ENCODE measurements at places on chromosomes 5 and 9.

GRCh38 chr5:35736280-35736679 is 118.6 kb downstream of the SPEF2 start:
- no peak for DNase-seq

DNA sequence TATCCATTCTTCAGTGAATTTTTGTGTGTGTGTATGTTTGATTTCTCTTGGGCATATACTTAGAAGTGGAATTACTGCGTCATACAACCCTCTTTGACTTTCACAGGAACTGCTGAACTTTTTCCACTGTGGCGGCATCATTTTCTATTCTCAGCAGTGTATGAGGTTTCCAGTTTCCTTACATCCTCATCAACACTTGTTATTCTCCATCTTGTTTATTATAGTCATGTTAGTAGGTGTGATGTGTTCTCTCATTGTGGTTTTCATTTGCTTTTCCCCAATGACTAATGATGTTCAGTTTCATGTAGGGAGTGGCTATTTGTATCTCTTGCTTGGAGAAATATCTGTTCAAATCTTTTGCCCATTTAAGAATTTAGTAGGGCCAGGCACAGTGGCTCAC is 2.6 kb downstream of the ZNF79 start:
- DNase-seq, result no peak

DNA sequence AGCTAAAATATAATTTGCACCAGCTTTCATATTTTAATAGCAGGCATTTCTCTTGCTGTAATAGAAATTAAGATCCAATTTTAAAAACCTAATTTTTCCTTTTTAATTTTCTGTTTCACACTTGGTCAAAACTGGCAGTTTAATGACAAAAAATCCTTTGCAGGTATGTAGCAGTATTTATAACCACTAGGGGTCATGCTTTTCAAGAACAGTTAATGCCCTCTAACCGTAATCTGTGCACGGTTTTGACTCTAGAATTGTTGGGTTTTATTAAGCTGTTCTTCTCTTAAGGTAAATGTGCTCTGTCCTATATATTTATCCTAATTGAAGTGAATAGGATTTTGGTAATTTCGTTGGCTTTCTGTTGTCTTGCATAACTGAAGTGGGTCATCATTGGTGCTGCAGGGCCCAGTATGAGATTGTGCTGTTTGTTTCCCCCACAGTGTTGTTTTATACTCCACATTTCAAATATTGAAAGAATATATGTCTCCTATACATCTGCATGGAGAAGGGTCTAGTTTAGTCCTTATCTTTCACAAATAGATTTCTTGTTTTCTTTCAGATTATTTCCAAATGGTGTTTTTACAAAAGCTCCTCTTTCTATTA is 107.4 kb downstream of the SCAMP1 start:
- DNase-seq, result no peak

GRCh38 chr5:171029401-171029800 is 167.6 kb downstream of the RANBP17 start:
- DNase-seq, result no peak

GRCh38 chr9:83061990-83062650 is 822 bp downstream of the RASEF start:
- DNase-seq, result no peak

GRCh38 chr9:113913426-113914195 is 37.5 kb downstream of the ZNF618 start:
- no peak for DNase-seq

DNA sequence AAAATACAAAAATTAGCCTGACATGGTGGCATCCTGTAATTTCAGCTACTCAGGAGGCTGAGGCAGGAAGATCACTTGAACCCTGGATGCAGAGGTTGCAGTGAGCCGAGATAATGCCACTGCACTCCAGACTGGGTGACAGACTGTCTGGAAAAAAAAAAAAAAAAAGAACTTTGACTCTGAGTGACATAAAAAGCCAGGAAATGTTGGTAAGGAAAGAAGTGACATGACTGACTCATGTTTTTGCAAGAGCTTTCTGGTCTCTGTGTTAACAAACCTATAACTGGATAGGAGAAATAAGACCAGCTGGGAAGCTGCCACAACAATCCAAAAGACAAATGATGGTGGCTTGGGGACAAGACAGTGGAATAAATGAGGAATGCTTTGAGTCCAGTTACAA is 272.1 kb downstream of the HINT1 start:
- DNase-seq, result no peak

DNA sequence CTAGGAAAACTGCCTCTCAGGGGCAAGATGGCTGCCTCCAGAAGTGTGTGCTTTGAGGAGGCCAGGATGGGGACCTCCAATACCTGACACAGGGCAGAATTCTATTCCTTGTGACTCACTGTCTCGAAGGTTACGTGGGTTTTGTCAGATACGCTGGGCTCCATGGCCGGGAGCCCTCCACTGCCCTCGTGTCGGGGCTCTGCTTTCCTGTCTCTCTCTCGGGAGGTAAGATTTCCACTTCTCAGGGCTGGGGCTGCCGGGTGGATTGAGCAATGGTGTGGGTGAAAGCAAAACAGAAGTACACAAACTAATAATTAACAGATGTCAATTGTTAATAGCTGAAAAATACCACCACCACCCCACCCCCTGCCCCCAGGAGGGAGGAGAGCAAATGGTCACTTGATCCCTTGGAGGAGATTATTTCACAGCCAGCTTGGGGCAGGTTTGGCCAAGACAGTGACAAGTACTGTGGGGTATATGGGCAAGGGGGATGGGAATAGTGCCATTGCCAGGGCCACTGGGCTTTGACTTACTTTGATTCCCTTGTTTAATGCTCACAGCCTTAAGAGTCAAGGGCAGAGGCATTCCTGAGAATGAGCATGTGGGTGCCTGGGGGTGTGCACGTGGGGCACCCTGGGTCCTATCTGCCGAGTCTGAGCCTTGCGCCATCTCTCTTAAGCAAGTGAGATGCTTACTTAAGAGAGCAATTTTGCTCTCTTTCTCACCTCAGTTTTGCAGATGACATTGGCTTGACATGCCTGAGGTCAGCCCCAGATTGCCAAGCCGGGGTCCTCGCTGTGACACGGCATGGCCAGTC is 28.8 kb upstream of the DAB2IP start:
- DNase-seq, result no peak

DNA sequence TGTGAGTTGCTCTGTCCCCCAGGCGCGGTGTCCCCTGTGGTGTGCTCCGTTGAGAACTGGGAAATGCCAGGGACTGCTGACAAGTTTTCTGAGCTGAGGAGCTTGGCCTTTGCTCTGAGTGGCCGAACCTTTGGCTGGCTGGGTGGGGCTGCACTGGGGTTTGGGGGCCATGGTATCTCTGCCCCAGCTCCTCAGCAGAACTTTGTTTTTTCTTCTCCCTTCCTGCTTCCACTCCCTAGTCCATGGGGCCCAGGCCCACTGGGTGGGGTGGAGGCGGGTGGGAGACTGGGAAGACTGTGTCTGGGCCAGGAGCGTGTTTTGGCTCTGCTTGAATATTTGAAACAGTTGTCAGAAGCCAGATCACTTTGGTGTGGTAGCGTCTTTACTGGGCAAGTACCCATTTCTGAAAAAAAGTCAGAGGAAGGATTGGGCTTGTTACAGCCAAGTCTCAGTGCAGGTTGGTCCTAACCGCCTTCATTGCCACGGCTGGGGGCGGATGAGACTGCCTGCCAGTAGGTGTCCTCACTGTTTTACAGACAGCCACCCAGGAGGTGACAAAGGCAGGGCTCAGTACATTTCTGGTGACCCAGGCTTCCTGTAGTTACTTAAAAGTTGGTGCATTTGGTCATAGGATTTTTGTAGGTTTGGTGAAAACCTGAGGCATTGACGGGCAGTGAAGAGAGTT is 92.7 kb downstream of the DAB2IP start:
- DNase-seq, result no peak

DNA sequence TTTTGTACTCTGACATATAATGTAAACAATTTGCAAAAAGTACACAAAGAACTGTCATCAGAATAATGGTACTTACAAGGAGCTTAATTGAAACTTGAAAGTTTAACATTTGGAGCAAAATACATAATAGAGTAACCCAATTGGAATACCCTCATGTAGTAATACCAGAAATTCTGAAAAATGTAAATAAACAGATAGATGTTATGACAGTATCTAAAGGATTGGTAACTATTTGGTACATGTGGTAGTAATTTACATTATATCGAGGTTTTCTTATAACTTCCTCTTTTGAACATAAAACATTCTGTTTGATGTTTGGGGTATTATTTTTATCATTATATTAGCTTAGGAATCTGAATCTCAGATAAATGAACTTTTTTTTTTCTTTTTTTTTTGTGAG is 211.7 kb upstream of the ELL2 start:
- no peak for DNase-seq

DNA sequence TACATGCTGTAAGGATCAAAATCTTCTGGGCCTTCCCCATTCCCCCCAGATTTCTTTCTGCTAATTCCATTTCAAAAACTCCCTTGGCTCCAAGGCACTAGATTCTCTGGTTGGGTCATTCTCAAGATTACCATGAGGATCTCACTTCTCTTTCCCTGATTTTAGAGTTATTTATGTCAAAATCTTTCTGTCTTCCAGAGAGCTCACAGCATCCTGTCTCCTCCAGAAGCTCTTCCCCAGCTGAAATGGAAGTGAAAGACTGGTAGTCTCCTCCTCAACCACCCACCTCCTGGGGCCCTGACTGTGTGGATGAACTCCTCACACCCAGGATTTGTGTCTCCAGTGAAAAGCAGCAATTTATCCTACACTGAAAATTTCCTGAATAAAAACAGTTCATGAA is 11.9 kb upstream of the ZNF366 start:
- no peak for DNase-seq

DNA sequence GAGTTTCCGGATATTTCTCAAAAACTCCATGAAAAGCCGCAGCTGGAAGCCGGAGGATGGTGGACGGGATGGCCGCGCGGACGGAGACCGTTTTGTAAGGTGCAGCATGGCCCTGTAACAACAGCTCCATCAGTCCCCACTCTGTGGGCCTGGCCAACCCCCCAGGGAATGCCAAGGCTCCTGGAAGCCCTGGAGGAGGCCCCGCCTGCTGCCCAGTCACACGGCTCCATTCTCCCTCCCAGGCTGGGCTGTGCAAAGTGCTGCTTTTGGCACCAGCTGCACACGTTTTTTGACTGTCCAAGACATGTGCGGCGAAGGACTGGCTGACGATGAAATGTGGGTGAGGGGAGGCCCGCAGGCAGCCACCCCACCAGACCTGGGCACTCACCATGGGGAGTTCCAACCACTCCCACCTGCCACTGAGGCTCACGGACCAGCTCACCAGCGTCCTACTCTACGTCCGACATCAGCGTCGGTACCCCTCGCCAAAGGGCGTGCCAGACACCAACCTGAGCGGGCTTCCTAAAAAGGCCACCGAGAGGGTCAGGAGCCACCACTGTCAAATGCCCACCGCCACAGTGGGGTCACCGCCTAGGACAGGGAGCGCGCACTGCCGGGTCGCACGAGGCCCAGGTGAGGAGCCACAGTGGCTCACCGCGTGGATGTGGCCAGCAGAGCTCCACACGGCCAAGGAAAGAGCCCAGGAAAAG is 27.3 kb downstream of the PNPLA7 start:
- no peak for DNase-seq

GRCh38 chr9:116945817-116946216 is 258.7 kb downstream of the TRIM32 start:
- no peak for DNase-seq

DNA sequence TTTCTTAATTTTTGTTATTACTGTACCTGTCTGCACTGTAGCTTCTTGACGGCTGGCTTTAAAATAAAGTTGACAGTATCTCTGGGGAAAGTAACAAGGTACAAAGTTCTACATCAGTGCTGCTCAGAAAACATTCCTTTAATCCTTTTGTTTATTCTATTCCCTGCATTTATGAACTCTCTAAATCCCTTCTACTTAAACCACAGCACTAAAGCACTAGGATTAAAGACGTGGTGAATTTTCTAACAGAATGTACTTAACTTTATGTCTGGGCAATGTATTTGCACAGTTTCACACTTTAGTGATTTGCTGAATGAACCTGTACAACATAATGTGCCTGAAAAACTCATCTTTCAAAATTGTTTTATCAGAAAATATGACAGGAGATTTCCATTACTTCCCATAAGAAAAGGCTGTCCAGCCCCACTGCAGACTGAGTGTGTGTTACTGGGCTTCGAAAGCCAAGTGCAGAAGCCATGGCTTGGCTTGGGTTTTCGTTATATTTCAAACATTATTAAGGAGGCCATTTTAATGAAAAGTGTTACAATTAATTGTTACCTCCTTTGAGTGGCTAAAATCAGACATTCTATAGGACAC is 43.8 kb downstream of the LHFPL2 start:
- DNase-seq, result no peak

GRCh38 chr9:33143241-33143661 is 23.9 kb downstream of the B4GALT1 start:
- DNase-seq, result no peak

- no peak for DNase-seq
Measured at GRCh38 chr5:43661102-43661501, 58.1 kb downstream of the NNT start.

GRCh38 chr5:38756068-38756467 is 89.7 kb upstream of the OSMR start:
- DNase-seq, result no peak

DNA sequence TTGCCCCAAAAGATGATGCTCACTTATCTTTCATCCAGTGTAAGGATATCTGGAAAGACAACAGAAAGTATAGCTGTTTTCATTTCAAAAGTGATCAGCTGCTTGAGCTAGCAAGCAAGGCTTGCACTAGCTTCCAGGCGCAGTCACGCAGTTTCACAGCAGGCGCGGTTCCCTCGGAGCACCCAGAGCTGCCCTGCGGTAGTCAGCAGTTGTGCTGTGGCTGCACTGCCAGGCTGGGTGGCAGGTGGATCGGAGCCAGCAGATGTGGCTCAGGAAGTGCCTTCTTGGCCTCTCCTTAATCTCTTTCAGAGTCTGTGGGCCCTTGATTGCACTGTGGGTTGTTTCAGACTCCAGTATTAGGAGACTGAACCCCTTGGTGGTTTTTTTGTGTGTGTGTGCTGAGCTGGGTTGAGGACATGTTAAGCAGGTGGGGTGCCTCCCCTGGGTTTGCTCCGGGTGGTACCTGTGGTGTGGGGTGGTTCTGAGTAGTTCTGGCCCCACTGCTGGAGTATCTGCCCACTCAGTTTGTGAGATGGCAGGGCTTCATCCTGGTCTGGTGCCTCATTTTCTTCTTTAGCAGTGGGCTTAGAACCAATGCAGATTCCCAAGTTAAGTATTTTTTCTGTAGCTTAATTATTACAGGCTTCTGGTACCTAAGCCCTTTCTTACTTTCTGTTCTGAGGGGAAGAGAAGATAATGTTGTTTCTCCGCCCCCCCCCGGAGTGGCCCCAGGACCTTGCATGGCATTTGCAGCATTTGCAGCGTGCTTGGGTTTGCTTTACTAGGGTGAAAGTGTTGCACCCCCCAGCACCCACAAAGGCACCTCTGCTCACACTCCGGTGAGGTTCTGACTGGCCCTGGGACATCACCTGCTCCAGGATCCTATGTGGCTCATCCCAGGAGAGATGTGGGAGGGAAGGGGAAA is 16.4 kb downstream of the TENT4A start:
- no peak for DNase-seq

GRCh38 chr5:112560371-112560770 is 141.3 kb upstream of the EPB41L4A start:
- DNase-seq, result no peak

- DNase-seq, result no peak
Measured at GRCh38 chr9:37029304-37029775, 4.7 kb downstream of the PAX5 start.

- DNase-seq, result no peak
Measured at GRCh38 chr5:77946381-77947040, 170.4 kb upstream of the TBCA start.

GRCh38 chr5:172887692-172888091 is 53.6 kb downstream of the ERGIC1 start:
- DNase-seq, result no peak

GRCh38 chr5:180830253-180831138 is 27.9 kb upstream of the MGAT1 start:
- DNase-seq, result peak; percentile 37

GRCh38 chr5:68661237-68661636 is 432.6 kb upstream of the SLC30A5 start:
- no peak for DNase-seq

All from esophagus squamous epithelium (tissue), 5 donors.